ENCODE measurements at places on chromosomes 4 and X.

DNA sequence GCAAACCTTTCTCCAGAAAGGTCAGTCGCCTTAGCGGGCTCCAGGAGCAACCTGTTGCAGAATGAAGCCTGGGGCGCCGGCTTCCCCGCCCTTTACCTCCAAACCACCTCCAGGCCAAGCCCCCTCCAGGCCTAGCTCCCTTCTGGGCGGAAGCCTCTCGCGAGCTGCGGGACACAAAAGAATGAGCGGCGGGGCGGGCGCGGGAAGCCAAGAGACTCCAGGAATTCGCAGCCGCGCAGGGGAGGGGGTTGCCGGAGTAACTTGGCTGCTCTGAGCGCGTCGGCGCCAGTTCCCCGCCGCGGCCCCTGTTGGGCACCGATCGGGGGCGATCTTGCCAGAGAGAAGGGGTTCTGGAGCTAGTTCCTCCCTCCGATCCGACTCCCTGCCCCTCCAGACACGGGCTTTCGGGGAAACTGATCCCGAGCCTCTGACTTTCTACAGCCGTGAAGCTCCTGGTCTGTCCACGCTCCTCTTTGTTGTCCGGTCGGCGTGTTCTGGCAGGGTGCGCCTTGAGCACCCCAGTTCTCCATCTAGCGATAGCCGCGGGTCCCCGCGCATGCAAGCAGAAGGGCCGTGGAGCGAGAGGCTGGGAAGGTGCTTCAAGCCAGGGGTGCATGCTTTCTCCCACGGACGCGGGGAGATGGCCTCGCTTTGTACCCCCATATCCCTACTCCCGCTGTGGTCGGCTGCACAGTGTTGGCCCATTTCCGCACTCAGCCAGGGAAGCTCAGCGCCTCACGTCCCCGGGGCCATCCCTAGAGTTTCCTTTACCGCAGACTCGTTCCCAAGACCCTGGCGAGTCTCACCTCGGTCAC is 1.2 kb downstream of the PROM1 start:
- DNase-seq, result no peak

DNA sequence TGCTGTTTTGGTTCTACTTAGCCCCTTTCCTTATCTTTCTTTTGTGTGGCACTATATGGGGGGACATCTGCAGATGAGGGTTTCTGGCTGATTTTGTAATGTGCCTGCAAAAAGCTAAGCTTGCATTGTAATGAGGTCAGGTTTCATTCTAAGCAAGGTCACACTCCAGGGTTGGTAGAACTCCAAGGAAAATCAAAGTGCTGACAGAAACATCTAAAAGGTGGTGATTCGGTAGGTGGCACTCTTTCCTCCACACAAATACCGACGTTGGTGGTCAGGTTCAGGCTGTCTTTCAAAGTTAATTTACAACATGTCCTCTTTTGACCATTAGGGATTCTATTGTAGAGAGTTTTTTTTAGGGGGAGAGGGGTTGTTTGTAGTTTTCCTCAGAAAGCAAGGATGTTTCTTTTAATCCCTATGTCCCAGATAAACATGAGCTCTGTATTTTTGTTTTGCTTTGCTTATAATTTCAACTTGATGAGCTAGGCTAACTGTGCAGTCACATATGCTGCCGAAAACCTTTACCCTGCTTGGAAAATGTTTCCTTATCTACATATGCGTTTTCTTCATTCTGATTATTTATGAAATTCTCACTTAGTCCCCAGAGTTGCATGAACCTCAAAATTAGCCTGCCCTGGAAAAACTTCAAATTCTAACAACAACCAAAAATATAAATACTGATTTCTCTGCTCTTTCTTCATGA is 434.2 kb downstream of the PPARGC1A start:
- DNase-seq, result no peak

DNA sequence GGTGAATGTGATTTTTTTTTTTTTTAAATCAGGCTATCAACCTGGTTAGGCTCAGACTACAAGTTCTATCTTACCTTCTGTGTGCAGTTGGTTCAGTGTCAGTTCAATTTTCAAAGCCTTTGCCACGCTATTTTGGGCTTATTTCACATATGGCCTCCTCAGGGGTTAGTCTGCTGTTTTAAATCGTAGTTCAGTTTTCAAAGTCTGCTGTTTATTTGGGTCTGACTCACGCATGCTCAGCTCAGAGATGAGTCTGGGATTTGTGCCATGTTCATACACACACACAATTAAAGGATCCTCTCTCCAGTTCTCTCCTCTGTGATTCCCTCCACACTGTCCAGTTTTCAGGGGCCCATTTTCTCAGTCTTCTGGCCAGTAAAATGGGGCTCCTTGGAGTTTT is 32.3 kb upstream of the ZFX start:
- DNase-seq, result no peak

GRCh38 chrX:70398899-70399298 is 24.2 kb upstream of the GDPD2 start:
- DNase-seq, result no peak

GRCh38 chr4:118373614-118374255 is 20.9 kb upstream of the PRSS12 start:
- DNase-seq, result no peak

Data from GDM1 (cell line).